Peyer's patch (tissue), 4 donors: ENCODE measurements at places on chromosomes 11 and 22.
A peak's percentile ranks its signal among the peaks of the same experiment; 100 is the strongest.

- DNase-seq = peak; percentile 18
Observed at GRCh38 chr11:119798656-119799055, 69.7 kb upstream of the NECTIN1 start.

- no peak for DNase-seq
Observed at GRCh38 chr11:5043380-5043779, 2.9 kb upstream of the OR52J3 start.

DNA sequence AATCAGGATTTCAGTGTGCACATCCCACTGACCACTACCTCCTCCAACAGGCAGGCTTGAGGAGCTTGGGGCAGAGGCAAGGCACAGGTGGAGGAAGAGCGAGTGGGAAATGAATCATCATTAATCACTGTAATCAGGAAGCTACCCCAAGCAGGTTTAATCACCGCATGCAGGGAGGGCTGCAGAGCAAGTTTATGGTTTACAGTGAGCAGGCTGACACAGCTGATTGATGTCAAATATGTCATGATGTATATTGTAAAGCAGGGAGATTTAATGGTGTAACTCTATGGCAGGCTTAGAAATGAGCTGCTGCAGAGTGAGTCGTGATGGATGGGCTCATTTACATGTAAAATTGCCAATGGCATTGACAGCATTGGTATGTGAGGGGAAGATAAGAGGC is 441.0 kb downstream of the NTM start:
- DNase-seq = no peak

DNA sequence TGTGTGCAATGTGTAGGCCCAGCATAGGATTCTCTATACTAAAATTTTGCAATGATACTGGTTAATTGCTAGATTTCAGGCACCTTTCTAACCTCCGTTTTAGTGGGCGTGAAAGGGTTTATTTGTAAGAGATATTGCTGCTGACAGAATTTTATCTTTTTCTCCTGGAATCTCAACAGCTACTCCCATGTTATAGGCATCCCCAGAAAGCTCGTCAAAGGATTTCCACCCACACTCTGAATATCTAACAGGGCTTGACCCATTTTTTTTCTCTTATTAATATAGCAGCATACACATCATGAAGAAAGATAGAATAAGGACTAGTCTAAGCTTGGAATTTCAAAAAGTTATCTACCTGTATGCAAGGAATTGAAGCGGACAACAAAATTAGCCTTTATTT is 124.5 kb downstream of the METTL15 start:
- no peak for DNase-seq

- DNase-seq = no peak
Observed at GRCh38 chr22:33361581-33361980, 303.4 kb upstream of the SYN3 start.

- no peak for DNase-seq
Observed at GRCh38 chr11:87110443-87111131, 72.9 kb downstream of the TMEM135 start.

DNA sequence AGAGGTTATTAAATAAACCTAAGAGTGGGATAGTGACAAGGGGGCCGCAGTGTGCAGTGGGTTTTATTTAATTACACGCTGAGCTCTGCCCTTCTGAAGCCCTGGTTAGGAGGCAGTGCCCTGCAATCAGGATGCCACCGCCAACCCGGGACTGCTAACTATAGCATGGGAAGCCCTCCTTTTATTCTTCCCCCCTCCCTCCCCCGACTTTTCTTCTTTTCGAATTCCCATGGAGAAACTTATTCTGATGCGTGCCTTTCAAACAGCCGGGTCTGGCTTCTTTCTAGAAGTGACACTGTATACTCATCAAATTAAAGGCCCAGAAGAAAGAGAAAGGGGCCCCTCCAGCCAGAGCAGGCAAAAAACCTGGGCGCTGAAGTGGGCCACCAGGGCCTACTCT is 91.3 kb upstream of the ANO1 start:
- no peak for DNase-seq

DNA sequence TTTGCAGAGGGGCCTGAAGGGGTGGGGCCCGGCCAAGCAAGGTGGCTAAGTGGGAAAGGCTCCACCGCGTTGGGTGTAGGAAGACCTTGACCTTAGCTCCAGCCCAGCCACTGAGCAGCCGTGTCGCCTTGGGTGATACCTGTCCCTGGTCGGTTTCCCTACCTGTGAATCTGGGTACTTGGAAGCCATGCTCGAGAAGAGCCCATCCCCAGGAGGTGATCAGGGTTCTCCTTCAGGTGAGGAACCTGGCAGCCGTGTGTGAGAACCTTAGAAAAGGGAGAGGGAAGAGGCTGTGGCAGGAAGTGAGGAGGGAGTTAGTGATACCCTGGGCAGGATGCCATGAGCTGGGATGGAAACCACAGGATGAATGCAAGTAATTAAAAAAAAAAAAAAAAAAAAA is 21.6 kb downstream of the PPARA start:
- DNase-seq = peak; percentile 69

- DNase-seq = no peak
Observed at GRCh38 chr22:16717699-16718558, 107.3 kb downstream of the XKR3 start.

DNA sequence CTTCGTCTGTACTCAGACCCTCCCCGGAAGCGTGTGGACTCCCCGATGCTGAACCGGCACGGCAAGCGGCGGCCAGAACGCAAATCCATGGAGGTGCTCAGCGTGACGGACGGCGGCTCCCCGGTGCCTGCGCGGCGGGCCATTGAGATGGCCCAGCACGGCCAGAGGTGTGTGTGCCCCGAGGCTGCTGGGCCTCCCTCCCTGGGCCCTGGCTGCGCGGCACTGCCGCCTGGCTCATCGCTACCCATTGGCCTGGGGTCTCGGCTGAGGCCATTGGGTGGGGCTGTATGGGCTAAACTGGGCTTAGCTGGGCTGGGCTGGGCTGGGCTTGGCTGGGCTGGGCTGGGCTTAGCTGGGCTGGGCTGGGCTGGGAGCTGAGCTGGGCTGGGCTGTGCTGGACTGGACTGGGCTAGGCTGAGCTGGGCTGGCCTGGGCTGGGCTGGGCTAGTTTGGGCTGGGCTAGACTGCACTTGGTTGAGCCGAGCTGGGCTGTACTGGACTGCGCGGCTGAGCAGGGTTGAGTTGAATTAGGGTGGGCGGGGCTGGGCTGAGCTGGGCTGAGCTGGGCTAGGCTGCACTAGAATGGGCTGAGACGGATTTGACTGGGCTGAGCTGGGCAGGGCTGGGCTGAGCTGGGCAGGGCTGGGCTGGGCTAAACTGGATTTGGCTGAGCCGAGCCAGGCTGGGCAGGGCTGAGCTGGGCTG is 40.7 kb downstream of the MOB2 start:
- DNase-seq = no peak

DNA sequence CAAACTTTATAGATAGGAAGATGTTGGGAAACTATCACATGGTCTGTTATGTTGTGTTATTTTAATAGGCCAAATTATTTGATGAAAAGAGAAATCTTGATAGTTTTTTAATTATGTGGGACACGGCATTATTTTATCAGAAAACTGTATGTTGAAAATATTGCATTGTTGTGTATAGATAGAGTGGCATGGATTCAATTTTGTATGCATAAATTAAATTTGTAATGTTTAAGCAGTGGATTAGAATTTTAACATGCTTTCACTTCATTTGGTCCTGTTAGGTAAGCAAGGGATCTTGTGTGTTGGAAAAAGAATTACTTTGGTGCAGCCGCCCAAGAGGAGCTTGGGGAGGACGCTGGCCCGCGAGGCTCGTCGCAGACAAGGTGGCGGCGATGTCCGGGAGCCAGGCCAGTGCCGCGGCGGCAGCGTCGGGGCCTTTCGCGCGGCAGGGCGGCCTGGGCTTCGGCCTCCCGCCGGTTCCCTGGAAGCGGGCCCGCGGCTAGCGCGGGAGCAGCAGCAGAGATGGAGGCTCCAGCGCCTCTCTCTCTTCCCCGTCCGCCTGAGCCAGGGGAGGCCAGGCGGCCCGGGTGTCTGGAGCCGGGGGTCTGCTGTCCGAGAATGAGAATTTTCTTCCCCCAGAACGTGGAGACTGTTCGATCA is 82.7 kb downstream of the GGT1 start:
- no peak for DNase-seq

DNA sequence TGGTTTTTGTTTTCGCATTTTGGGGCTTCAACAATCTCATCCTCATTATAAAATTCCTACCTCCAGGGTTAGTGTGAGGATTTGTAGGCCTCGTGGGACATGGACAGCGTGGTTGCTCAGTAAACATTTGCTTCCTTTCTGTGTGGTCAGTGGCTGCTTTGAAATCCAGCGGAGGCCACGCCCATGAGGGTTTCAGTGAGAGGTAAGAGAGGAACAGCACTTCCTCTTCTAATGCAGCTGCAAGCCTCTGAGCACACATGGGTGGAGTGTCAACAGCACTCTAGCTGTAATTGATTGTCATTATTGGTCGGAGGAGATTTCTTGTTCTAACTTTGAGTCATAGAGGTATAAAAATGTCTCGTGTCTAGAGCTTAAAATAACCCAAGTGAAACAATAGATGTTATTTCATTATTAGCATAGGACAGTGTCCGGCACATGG is 6.0 kb upstream of the ARHGAP42 start:
- peak; percentile 88 for DNase-seq

- DNase-seq = no peak
Observed at GRCh38 chr11:27626269-27626937, 73.9 kb downstream of the BDNF start.

DNA sequence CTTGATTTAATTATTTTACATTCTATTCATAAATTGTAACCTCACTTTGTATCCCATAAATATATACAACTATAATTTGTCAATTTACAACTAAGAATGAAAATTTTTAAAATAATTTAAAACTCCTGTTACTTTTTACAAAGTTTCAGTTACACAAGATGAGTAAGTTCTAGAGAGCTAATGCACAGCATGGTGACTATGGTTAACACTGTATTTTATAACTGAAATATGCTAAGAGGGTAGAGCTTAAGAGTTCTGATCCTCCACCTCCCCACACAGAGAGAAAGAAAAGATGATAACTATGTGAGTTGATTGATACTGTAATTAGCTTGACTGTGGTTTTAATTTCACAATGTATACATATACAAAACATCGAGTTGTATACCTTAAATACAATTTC is 412.5 kb upstream of the DDI1 start:
- no peak for DNase-seq

DNA sequence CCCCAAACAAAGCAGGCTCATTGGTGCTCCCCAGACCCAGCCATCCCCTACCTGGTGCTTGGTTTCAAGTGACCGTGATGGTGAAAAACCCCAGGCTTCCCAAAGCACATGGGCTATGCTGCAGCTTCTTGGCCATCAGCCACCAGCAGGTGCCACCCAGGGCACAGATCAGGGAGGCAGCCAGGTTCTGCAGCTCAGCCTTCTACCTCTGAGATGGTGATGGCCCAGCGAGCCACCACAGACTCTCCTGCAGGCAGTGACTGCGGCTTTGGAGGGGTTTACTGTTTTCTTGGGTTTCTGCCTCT is 70.0 kb upstream of the ALX4 start:
- DNase-seq = no peak

DNA sequence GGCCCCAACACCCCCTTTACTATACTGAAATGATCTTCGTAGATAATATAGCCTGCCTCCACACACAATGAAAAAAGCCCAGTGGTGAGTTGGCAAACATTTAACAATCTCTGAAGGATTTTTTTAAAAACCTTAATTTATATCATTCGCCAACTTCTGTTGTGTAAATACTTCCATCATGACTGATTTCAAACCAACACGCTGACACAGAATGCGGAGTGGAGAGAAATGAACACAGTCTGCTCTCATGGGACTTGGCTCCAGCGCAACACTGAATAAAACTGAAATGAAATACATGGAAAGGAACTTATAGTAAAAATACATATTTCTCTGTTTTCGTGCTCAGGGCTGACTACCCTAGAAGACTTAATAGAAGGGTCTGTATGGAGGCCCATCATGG is 61.3 kb upstream of the WNT11 start:
- DNase-seq = no peak

DNA sequence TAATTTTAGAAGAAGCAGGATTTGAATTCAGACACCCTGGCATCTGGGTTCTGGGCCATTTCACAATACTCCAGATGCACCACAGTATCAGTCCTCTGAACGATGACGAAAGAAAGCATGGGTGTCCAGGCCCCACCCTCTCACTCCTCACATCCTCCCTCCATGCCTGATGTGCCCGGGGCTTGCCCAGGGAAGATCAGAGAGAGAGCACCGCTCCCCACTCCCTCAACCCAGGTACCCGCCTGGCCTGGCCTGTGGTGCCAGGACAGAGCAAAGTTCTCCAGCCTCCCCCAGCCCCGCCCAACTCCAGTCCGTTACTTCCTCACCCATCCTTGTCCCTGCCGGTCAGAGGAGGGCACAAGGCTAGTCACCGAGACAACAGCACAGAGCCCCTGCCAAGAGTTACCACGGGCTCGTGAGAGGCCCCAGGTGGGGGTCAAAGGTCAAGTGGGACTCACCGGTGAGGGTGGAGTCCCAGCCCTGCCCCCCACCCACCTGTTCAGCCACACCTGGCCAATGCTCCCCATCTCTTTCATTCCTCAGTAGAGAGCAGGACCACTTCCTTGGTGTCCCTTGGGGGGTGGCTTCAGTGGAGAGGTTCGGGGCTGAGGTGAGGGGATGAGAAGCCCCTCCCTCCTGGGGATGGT is 8.1 kb downstream of the BCL9L start:
- peak; percentile 87 for DNase-seq

DNA sequence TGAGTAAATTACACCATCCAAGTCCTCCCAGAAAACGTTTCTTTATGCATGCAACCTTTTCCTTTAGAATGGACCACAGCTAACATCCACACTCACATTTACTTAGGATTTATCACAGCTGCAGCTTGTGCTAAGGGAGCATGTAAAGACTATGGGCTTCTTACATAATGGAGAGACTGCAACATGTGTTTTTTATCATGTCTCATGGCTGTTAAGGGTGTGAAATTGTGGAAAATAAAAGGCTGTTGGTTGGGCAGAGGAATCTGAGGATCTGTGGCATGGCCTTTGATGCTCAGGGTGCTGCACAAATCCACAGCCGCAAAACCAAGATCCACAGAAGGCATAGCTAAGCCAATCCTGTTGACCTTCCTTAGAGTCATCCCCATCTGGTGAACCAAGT is 112.0 kb upstream of the MTNR1B start:
- no peak for DNase-seq

DNA sequence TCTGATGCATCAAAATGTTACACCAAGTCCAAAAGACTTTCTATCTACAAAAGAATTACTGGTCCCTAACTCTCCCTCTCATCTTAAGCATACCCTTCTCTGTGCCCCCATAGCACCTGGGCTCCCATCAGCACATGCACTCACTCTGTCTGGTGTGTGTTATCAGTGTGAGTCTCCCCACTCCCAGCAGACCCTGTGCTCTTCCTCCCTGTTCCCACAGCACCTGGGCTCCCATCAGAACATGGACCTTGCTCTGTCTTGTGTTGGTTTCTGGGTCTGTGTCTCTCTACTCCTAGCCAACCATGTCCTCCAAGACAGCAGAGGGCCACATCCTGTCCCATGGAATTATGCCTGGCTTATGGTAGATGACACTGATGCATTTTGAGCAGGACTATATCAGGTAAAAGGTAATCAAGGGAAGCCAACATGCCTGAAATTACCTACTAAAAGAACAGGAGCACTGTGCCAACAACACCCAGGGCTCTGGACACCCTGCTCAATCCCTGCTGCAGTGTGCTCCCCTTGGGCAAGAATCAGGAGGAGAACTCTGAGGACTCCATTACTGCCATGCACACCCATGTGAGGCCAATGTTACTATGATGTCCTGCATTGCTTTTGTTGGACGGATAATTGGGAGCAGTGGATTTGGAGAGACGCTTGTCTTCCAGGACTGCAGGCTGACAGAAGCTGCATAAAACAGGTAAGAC is 34.3 kb downstream of the GAB4 start:
- DNase-seq = no peak
